ENCODE measurements at places on chromosomes 11 and 22. TPM values are rescaled to one million over a fixed set of nuclear protein-coding genes. Genes with fewer than 3 reads are reported as not detected.

- H3K36me3 ChIP-seq = no peaks in the 10 kb centered on the region
- no peak overlapping the region for H3K27ac ChIP-seq
- no peaks in the 10 kb centered on the region for H3K27me3 ChIP-seq
- no peak overlapping the region for H3K4me3 ChIP-seq
- peaks cover 6% of the 10 kb centered on the region for H3K4me1 ChIP-seq
Measured at GRCh38 chr11:1522081-1522424, 35.5 kb upstream of the MOB2 start.

- no peaks in the 10 kb centered on the region for H3K36me3 ChIP-seq
- DNase-seq = no peak
- no peak overlapping the region for H3K4me3 ChIP-seq
- no peaks in the 10 kb centered on the region for H3K27me3 ChIP-seq
- H3K27ac ChIP-seq = no peak overlapping the region
Measured at GRCh38 chr11:100766764-100767163, 79.7 kb downstream of the ARHGAP42 start.

GRCh38 chr22:46913351-46913750, 150.9 kb downstream of the TBC1D22A start:
- H3K27me3 ChIP-seq = no peaks in the 10 kb centered on the region
- DNase-seq = no peak
- no peaks in the 10 kb centered on the region for H3K4me1 ChIP-seq
- no peak overlapping the region for H3K4me3 ChIP-seq
- H3K36me3 ChIP-seq = no peaks in the 10 kb centered on the region
- no peak overlapping the region for H3K27ac ChIP-seq

GRCh38 chr11:3893311-3893710, 37.8 kb downstream of the STIM1 start:
- H3K4me1 ChIP-seq = peaks cover 24% of the 10 kb centered on the region
- no peak overlapping the region for H3K27ac ChIP-seq
- DNase-seq = no peak
- no peaks in the 10 kb centered on the region for H3K36me3 ChIP-seq

- no peak overlapping the region for H3K27ac ChIP-seq
- no peak overlapping the region for H3K4me3 ChIP-seq
- H3K4me1 ChIP-seq = no peaks in the 10 kb centered on the region
- no peak for DNase-seq
- H3K36me3 ChIP-seq = no peaks in the 10 kb centered on the region
Measured at GRCh38 chr22:24006207-24006913, 1.1 kb upstream of the GSTT4 start.

- no peak overlapping the region for H3K27ac ChIP-seq
- DNase-seq = no peak
- no peaks in the 10 kb centered on the region for H3K36me3 ChIP-seq
- H3K4me1 ChIP-seq = no peaks in the 10 kb centered on the region
Measured at GRCh38 chr22:45425101-45425500, 11.6 kb downstream of the RIBC2 start.

DNA sequence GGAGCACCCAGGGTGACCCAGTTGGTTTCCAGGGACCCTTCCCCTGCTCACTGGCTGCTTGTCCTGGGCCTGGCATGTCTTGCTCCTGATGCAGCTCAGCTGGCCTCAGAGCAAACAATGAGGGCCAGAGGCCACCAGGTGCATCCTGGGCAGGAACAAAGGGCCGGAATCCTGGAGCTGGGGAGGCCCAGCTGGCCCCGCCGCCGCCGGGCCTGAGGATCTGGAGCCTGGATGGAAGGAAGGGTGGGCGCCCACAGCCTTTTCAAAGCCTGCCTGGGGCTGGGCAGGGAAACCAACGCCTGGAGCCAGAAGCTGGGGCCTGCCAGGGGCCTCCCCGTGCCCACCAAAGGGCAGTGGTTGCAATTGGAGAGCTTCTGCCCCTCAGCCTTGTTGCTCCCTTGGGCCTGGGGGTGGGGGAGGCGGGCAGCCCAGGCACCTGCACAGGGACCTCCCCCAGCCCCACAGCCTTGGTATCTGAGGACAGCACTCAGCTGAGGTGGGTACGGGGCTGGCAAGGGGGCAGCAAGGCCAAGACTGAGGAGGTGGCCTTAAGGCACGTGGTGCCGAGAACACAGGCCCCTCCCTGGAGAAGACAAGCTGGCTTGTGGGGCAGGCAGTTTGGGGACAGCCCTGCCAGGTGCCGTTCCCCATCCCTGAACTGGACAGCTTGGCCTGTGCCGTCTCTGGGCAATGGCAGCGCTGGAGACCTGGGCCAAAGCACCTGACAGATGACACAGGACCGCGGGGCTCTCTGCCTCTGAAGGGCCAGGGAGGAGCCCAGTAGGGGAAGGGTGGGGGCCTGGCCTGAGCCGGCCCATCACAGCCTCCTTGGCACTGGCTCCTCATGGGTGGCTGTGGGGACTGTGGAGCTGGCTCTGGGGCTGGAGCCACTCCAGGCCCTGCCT, 7.1 kb upstream of the ADORA2A start:
- no peak for DNase-seq
- no peak overlapping the region for H3K4me3 ChIP-seq
- H3K27ac ChIP-seq = no peak overlapping the region
- H3K36me3 ChIP-seq = no peaks in the 10 kb centered on the region
- peaks cover 8% of the 10 kb centered on the region for H3K4me1 ChIP-seq
- H3K27me3 ChIP-seq = no peaks in the 10 kb centered on the region

DNA sequence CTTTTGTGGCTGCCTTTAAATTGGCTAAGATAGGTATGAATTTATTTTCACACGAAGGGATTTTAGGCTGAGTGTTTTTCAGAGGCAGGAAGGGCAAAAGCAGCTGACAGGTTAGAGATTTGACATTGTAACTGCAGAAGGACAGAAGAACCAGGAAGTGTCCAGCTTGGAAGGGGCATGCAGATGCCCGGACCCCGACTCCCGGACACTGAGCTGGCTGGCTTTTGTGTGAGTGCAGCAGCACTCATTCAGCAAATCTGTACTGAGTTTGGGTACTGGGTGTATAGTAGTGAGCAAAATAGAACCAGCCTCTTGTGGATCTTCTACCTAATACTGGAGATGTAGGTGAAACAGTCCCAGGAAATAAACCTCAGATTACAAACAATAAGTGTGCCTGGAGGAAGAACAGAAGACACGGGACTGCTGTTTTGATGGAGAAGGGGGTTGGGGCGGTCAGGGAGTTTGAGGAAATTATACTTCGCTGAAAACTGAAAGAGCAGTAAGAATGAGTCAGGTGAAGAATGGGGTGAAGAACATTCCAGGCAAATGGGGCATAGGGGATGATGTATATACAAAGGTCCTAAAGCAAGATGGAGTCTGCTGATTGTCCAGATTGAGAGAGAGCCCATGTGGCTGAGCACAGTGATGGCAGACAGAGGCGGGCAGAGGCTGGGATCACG, 64.6 kb downstream of the PPFIBP2 start:
- H3K4me3 ChIP-seq = no peak overlapping the region
- peak overlapping the region; percentile 78 for H3K27ac ChIP-seq
- DNase-seq = no peak
- no peaks in the 10 kb centered on the region for H3K27me3 ChIP-seq

- H3K27ac ChIP-seq = no peak overlapping the region
- no peaks in the 10 kb centered on the region for H3K27me3 ChIP-seq
- H3K4me3 ChIP-seq = no peak overlapping the region
- no peaks in the 10 kb centered on the region for H3K36me3 ChIP-seq
Measured at GRCh38 chr11:73883856-73884255, 7.1 kb downstream of the PAAF1 start.

DNA sequence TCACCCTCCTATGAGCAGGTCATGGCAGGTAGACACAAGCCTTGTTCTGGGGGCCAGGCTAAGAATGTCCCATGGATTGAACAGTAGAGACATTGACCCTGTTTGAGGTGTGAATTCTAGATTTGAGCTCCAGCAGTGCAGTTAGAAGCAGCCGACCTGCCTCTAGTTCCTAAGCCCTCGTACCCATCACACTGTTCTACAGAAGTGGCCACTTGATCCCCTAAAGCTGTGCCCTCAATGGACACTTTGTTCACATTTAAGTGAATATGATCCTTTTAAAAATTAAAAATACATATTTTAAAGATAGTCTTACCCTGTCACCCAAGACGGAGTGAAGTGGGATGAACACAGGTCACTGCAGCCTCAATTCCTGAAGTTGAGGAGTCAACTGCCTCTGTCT, 122.0 kb downstream of the MED15 start:
- no peak overlapping the region for H3K4me3 ChIP-seq
- H3K36me3 ChIP-seq = no peaks in the 10 kb centered on the region
- no peaks in the 10 kb centered on the region for H3K27me3 ChIP-seq
- no peak overlapping the region for H3K27ac ChIP-seq
- no peaks in the 10 kb centered on the region for H3K4me1 ChIP-seq

DNA sequence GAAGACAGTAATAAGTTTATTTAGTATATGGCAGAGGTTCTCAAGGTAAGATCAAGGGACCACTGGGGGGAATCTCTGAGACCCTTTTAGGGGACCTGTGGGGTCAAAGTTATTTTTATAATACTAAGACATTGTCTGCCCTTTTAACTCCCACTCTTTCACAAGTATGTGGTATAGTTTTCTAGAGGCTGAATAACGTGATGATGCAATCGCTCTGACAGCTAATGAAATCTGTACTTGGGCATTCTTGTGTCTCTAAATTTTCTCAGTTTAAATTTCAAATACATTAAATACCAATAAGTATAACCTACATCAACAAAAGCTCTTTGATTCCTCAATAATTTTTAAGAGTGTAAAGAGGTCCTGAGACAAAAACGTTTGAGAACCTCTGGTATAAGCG, 147.9 kb downstream of the ATG16L2 start:
- no peak overlapping the region for H3K27ac ChIP-seq
- no peaks in the 10 kb centered on the region for H3K4me1 ChIP-seq
- no peak for DNase-seq
- H3K36me3 ChIP-seq = no peaks in the 10 kb centered on the region

GRCh38 chr11:116233561-116233960, 539.2 kb downstream of the BUD13 start:
- no peaks in the 10 kb centered on the region for H3K4me1 ChIP-seq
- peaks cover 1% of the 10 kb centered on the region for H3K27me3 ChIP-seq
- H3K36me3 ChIP-seq = no peaks in the 10 kb centered on the region

- no peaks in the 10 kb centered on the region for H3K27me3 ChIP-seq
- H3K27ac ChIP-seq = no peak overlapping the region
- no peak overlapping the region for H3K4me3 ChIP-seq
- no peak for DNase-seq
- peaks cover 7% of the 10 kb centered on the region for H3K4me1 ChIP-seq
Measured at GRCh38 chr11:76558891-76559290, 111.7 kb downstream of the LRRC32 start.

DNA sequence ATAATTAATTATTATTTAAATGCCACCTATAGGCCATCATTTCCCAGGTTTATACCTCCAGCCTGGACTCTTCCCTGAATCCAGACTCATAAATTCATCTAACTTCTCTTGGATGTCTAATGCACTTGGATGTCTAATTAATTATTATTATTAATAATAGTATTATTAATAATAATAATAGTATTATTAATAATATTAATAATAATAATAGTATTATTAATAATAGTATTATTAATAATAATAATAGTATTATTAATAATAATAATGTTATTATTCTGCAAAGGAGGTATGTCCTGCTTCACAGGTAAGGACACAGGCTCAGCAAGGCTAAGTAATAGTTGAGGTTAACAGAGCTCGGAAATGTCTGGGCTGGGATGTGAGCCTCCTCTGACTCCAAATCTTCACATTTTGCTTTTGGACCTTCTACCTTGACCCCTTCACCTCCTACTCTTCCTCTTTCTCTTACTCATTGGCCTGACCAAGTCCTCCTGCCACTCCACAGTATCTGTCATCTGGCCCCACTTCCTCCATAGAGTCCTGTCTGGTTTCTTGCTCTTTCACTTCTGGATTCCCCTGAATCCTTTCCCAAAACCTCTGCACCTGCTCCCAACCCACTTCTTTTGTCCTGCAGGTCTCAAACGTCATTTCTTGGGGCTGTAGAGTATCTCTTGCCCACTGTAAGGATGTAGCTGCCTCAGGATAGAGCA, 8.0 kb downstream of the RIBC2 start:
- no peak overlapping the region for H3K27ac ChIP-seq
- H3K4me1 ChIP-seq = no peaks in the 10 kb centered on the region
- H3K36me3 ChIP-seq = no peaks in the 10 kb centered on the region

DNA sequence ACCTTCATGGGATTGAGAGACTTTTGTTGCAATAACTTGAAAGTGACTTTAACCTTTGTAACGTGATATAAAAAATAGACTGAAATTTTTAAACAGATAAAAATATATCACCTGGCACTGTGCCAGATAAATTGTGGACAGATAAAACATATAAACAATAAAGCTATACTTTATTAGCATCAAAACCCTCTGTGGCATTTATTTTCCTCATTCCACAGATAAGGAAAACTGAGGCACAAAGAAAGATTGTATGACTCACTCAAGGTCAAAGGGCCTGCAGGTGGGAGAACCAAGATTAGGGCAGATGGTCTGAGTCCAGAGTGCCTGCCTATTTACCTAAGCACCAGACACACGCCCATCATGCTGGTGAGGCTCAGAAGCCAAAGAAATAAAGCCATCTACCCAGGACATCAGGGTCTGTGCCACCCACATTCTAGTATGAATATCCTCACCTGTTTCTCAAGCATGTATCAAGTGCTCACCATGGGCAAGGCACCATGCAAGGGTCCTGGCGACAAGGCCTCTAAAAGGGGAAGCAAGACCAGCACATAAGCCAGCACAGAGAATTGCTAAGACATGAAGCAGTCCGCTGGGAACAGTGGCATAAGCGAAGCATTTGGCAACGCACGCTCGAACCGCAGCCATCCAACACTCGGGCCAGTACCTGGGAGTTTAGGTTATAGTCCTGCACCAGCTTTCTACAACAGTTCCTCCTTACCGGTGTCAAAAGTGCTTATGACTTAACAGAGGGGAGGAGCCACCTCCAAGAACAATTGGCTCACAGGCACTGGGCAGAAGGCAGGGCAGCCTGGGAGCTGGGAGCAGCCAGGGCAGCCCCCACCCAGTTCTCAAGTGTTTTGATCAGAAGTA, 17.6 kb downstream of the MYH9 start:
- peak; percentile 59 for DNase-seq
- H3K27me3 ChIP-seq = no peaks in the 10 kb centered on the region
- H3K36me3 ChIP-seq = no peaks in the 10 kb centered on the region
- no peak overlapping the region for H3K4me3 ChIP-seq

- H3K27ac ChIP-seq = peak overlapping the region; percentile 86
- DNase-seq = peak; percentile 44
- H3K4me3 ChIP-seq = peak overlapping the region; percentile 58
- H3K36me3 ChIP-seq = no peaks in the 10 kb centered on the region
Measured at GRCh38 chr11:77821349-77821851, 456 bp downstream of the AAMDC start.

The HTR3A gene
- not detected for total RNA-seq

The OOSP1 gene
- not detected for total RNA-seq

The CAPRIN1 gene
- 101 TPM for total RNA-seq

The NAALADL1 gene
- 3.1 TPM for total RNA-seq

The CYB5R2 gene
- total RNA-seq = 2.7 TPM

The FOLR1 gene
- total RNA-seq = 5.2 TPM

The SPTBN2 gene
- 63.7 TPM for total RNA-seq

The LIF gene
- total RNA-seq = 9.3 TPM

The PLEKHA7 gene
- 2.9 TPM for total RNA-seq
